ENCODE measurements at places on chromosomes 5 and 9.

DNA sequence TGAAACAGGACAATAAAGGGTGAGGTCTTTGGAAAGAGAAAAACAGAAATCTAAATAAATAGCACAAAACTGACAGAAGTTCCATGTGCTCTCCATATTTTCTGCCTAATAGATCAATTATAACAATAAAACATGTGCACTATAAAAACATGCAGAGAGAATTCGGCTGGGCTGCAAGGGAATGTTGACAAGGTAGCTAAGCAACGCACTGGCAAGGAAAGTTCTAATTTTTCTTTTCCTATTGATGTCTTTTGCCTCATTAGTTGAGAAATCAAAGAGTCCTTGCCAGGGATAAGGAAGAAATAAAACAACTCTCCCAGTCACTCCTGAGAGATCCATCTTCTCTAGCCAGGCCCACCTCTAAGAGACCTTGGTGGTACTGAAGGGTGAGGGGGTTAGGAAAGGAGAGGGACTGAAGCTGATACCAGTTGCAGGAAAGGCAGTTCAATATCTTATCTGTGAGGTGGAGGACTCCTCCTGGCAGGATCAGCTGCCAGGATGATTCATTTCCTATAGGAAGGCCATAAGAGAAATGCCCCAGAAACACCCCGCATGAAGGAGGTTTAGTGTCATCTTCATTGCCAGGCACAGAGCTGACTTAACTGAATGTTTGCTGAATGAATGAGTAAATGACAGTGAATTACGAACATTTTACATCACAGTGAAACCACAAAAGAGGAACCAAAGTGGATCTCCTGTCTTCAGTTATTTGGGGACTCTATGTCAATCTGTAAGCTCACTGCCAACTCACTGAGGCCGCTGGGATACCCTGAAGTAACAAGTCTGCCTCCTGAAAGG, 63.7 kb upstream of the IFNK start:
- DNase-seq = no peak

DNA sequence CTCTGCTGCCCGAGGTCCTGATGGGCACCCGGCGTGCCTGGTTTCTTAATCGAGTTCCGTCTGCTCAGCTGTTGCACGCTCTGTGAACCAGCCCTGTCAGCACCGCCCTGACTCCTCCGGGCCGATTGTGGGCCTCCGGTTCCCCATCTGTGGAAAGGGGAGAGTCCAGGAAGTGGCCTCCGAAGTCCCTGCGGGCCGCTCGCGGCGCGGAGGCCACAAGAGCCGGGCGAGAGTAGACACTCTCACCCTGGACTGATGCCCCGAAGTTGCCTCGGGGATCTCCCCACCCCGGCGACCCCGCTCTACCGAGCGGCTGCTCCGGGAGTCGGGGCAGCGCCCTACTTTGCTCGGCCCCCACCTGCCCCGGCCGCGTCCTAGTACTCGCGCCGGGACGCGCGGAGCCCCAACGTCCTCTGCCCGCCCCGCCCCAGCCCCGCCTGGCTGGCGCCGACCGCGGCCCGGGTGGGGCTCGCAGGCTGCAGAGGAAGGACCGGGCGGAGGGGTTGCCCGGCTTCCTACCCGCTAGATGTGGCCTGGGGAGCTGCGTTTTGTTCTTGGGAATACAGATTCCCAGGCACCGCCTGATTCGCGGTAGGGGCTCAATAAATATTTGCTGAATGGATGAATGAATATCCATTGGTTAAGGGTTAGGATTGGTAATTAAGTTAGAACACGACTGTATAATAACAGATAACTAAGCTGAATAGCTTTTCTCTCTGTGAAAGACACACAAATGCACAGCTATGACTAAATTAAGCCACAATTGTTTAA, 935 bp upstream of the ZNF367 start:
- peak; percentile 13 for DNase-seq

- DNase-seq = no peak
Measured at GRCh38 chr9:79387101-79387835, 184.5 kb upstream of the TLE4 start.

- no peak for DNase-seq
Measured at GRCh38 chr5:17149786-17150185, 67.6 kb upstream of the BASP1 start.

DNA sequence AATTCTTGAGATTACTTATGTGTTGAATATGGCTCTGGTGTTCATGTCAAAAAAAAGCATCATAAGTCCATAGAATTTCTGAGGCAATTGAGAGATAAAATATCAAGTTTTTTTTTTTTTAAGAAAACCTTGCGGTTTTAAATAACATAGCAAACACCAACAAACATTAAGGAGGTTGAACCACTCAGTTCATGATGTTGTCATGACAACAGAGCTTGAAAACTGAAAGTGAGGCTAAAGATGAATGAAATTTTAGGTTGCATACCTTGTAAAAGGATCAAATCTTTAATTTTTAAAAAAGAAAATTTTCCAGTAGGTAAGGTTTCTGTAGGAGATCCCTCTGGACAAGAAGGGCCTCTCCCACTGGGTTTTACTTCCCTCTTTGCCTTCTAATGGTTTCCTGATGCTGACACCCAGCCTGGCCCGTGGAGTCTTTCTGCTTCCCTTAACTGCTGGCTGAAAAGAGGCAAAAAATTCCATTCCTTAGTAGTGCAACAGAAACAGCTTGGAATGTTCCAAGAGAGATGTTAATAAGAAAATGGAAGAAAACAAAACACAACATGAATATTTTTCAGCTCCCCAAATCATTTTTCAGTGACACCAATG, 60.0 kb upstream of the FER start:
- no peak for DNase-seq

GRCh38 chr5:75931175-75931574, 152.0 kb upstream of the SV2C start:
- DNase-seq = no peak

DNA sequence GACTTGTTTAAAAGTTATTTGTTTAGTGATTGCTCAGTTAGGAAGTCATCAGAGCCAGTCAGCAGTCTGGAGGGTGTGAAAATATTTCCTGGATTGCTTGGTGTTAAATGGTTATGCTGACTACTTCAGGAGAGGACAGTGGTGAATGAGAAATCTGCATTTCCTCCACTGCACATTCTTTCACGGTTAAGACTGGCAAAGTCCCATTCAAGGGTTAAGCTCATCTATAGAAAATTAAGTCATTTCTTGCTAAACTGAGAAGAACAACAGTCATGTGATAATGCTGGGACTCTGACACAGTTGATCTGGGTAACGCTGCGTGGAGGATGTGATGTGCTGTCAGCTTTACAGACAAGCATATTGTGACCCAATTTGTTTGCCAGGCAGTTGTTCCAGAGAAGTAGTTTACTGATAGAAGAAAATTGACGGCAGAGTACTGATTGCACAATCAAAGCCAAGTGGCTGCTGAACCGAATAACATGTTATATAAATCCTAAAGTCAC, 80.4 kb downstream of the GRAMD2B start:
- no peak for DNase-seq

DNA sequence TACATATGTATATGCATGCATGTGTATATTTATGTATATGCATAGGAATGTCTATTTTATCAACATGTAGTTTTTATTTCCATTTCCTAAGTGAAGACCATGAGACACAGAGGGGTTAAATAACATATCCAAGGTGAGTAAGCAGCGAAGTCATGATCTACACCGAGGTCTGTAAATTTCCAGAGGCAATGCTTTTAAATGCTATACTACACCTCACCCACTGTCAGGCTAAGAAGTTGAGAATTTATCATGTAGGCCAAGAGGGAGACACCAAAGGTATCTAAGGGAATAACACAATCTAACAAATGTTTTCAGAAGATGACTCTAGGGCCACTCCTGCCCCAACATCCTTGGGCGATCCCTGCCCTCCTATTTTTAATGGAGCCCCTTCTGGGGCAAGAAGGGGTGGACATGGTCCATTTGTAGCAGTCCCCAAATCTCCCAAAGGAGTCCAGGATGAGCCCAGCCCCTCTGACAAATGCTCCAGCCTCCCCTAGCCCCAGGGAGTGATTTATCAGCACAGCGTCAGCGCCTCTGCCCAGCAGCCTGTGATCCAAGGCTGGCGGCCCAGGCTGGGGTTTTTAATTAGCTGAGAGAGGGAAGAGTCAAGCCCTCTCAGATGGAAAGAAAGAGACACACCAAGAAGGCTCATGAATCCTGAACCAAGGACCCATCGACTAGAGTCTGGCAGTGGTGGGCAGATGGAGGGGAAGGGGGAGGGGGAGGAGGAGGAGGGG, 339.9 kb downstream of the ASTN2 start:
- DNase-seq = no peak

DNA sequence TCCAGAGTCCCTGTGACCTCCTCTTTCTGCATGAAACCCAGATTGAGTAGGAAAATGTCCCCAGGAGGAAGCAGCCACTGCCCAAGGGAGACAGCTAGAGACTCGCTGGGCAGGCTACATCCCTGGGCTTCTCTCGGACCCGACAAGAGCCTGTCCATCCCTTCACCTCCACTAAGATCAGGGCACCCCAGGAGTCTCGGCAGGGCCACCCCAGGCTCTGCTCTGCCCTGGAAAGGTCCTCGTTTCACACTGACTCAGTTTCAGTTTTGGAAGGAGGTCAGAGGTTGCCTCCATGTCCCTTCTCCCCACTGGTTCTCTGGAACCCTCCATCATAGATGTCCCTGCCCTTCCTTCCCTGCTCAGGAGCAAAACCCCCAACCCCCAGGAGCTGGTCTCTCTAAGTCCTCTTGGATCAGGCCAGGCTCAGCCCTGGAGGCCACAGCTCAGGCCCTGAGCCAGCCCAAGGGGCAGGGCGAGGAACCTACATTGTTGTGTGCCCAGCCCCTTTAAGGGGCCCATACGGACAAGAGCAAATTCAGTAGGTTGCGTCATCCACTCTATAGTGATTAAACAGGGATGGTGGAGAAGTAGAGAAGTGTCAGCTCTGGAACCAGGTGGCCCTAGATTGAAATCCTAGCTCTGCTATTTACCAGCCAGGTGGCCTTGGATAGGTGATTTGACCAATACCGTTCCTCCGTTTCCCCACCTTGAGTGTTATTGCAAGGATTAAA, 37.4 kb downstream of the C9orf50 start:
- no peak for DNase-seq

GRCh38 chr5:124544366-124545055, 201.9 kb downstream of the ZNF608 start:
- no peak for DNase-seq

DNA sequence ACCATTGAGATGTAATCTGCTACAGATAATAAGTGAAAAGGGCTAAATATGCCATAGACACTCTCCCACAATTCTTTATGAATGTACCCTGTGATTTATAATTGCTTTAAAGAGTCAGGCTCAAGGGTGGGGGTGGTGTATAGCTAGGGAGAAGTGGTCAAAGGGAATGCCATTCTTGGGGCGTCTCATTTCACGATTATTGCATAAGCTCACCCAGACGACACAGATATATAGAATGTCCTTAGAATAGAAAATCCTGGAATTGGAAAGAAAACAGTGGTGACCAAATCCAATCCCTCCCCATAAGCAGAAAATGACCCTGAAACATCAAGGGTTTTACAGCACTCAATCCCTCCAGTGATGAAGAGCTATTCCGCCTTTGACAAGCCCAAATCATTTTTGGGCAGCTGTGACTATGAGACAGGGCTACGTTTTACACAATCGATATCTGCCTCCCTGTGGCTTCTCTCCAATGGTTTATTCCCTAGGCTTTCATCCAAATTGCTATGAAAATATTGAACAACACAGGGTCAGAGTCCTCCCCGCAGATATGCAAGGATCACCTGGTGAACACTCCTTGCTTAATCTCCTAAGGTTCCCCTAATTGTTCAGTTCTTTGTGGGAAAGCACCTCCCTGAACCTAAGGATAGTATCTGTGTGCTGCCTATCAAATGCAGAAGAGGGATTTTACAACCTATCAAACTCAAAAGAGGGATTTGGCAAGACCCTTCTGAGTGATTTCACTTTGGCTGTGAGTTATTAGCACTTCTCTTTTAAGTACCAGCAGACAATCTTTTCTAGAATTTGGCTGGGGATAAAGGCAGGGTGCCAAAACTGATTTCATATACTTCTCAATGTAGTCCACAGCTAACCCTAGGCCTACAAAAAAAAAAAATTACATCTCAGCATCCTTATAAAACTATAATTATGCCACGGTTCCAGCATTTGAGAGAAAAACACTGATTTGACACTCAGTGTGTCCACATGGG, 144.9 kb upstream of the CDH6 start:
- DNase-seq = no peak

GRCh38 chr5:180396926-180397325, 43.8 kb upstream of the GFPT2 start:
- no peak for DNase-seq

DNA sequence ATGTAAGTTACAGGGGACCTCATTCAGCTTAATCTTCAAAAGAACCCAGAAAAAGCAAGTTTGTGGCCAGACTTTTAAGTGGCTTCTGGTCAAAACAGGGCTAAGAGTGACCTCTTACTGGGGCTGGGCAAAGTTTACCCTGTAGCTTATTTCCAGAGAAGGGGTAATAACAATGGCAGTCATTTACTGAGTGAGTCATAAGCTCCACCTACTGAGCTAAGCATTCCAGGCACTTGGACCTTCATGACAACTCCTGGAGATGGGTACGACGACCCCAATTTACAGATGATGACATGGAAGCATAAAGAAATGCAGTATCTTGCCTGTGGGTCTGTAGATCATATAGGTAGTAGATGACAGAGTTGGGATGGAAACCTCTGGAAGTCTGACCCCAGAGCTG, 4.7 kb upstream of the GPR151 start:
- DNase-seq = no peak

DNA sequence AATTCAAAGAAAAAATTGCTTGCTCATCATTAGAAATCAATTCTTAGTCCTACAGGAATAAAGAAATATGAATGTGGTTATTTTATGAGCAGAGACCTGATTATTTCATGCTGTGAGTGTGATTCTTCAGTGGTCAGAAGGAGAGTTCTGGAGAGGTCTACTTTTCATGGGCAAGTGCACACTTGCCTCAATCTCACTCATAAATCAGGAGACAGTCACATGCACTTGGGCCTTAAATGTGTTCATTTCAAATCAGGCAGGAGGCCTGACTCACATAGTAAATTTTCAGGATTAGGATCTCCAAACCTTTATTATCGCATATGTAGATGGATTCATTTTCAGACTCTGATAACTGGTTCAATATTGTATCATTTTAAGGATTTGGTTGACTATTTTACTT, 323.2 kb upstream of the CCNH start:
- no peak for DNase-seq

GRCh38 chr5:50968356-50969149, 302.1 kb downstream of the PARP8 start:
- DNase-seq = no peak

DNA sequence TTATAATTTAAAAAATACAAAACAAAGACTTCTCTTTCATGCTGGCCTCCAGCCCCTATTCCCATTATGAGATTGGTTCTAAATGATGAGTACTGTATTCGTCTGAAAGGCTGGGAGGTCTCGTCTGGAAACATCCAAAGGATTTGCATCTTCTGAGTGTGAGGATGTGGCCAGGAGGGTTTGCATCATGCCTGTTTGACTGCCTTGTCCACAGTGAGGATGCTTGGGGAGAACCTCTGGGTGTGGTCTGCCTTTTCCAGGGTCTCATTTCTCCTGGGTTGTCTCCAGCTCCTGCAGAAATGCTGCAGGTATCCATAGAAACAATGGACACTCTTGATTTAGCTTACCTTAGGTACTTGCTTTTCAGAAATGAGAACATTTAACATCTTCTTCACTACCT, 26.4 kb upstream of the CXCL14 start:
- no peak for DNase-seq

GRCh38 chr9:108258640-108259039, 597.1 kb downstream of the ACTL7B start:
- DNase-seq = no peak

GRCh38 chr9:91302831-91303230, 58.9 kb downstream of the AUH start:
- DNase-seq = no peak
